Naive thymus-derived CD8-positive, alpha-beta T cell (primary cell): ENCODE measurements at places on chromosomes 16 and 17.

DNA sequence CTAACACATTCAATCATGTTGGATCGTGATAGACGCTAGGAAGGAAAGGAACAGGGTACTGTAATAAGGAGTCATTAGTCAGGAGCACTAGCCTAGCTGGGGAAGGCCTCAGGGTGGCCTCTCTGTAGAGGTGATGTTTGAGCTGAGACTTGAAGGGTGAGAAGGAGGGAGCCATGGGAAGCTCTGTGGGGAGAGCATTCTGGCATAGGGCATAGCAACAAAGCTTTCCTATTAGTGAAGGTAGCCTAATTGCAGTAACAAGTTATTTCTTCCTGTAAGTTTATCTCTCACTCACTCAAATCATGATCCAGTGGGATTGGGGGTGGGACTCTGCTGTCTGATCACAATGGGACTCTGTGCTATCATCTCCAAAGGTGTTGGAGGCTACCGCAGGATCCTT is 16.1 kb downstream of the PLCG2 start:
- H3K27me3 ChIP-seq: peaks cover 8% of the 10 kb centered on the region
- H3K36me3 ChIP-seq: no peaks in the 10 kb centered on the region
- peaks cover 13% of the 10 kb centered on the region for H3K4me1 ChIP-seq
- H3K4me3 ChIP-seq: no peak overlapping the region

DNA sequence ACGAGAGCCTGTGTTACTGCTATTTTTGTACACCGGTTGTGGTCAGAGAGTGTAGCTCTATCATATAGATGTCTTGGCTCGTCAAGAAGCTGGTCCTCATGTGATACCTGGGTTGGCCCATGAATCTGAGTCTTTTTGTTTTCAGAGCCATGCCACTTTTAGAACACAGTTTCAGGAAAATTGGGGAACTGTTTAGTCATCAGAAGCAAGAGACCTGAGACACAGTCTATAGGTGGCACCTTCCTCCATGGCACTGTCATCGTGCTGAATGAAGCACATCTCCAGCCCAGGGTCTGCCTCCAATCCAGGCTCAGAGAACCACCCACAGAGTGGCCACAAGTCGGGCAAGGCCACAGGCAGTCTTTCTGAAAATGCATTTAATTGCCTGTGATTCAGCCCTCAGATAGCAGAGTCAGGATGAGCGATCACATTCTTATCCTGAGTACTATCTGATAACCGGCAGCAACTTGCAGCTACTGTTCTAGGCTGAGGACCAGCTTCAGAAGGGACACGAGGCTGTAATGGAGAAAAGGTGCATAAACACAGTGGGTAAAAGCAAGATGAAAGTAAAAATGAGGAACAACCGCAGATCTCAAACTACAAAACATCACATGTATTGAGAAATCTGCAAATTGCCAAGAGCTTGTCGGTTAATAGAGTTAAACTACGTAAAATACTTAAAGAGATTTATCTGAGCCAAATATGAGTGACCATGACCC is 14.2 kb upstream of the HAPSTR1 start:
- no peak overlapping the region for H3K27ac ChIP-seq
- peaks cover 36% of the 10 kb centered on the region for H3K4me1 ChIP-seq
- H3K36me3 ChIP-seq: peaks cover 8% of the 10 kb centered on the region
- DNase-seq: no peak
- H3K27me3 ChIP-seq: no peaks in the 10 kb centered on the region
- no peak overlapping the region for H3K4me3 ChIP-seq

- H3K27ac ChIP-seq: no peak overlapping the region
- H3K4me3 ChIP-seq: no peak overlapping the region
- peaks cover 6% of the 10 kb centered on the region for H3K36me3 ChIP-seq
Measured at GRCh38 chr17:34782271-34782670, 179.0 kb downstream of the CCT6B start.

GRCh38 chr16:55480228-55480655 is 1.2 kb downstream of the MMP2 start:
- H3K27ac ChIP-seq: no peak overlapping the region
- no peak for DNase-seq
- no peaks in the 10 kb centered on the region for H3K36me3 ChIP-seq
- H3K4me3 ChIP-seq: no peak overlapping the region
- peaks cover 2% of the 10 kb centered on the region for H3K4me1 ChIP-seq

GRCh38 chr16:908526-909155 is 62.1 kb downstream of the LMF1 start:
- no peaks in the 10 kb centered on the region for H3K27me3 ChIP-seq
- DNase-seq: no peak
- no peak overlapping the region for H3K27ac ChIP-seq

DNA sequence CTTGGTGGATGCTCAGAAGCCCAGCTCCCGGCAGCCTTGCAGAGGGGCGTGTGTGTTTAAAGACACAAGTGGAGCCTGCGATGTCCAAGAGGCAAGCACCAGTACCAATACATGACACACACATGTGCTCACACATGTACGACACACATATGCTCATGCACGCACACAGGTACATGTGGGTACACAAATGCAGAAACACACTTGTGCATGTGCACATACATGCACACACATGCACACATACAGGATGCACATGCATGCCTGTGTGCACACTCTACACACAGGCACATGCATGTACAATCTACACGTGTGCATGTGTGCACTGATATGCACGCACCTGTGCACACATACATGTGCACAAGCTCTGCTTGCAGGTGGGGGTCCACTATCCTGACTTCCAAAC is 10.8 kb downstream of the RBFOX3 start:
- no peaks in the 10 kb centered on the region for H3K36me3 ChIP-seq
- H3K27me3 ChIP-seq: peaks cover 31% of the 10 kb centered on the region
- DNase-seq: no peak

DNA sequence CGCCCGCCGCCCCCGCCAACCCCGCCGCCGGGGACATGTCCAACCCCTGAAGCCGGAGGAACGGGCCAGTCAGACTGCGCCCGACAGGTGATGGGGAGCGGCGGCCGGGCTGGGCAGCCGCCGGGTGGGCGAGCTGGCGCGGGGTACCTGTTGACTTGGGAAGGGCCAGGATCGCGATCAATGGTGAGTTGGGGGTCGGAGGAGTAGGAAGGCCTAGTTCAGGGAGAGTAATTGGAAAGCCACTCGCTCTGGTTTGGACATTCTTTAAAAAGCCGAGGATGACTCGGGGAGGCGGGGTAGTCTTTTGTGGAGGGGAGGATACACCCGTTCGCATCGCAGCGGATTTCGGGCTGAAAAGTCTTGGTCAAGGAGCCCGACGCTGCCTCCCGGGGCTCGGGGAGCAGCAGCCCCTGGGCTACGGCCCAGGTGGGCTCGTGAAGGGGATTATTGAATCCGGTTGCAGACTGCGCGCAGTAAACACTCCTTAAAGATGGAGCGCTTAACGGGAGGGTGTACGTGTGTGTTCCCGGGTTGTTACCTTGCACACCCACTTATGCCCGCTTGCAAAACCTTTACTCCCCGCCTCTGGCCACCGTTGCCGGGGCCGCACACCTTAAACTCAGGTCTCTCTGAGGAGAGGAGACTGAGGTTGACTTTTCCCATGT is 123.8 kb downstream of the GOSR1 start:
- peak overlapping the region; percentile 95 for H3K27ac ChIP-seq
- peaks cover 22% of the 10 kb centered on the region for H3K4me1 ChIP-seq
- no peak for DNase-seq
- H3K36me3 ChIP-seq: no peaks in the 10 kb centered on the region
- H3K27me3 ChIP-seq: no peaks in the 10 kb centered on the region

- no peak for DNase-seq
- no peaks in the 10 kb centered on the region for H3K36me3 ChIP-seq
- H3K4me3 ChIP-seq: no peak overlapping the region
- peaks cover 52% of the 10 kb centered on the region for H3K27me3 ChIP-seq
Measured at GRCh38 chr16:10578474-10579316, 1.7 kb downstream of the EMP2 start.
